Foreskin keratinocyte (primary cell): ENCODE measurements at places on chromosomes 13 and 19. TPM values are rescaled to one million over a fixed set of nuclear protein-coding genes. Genes with fewer than 3 reads are reported as not detected.

LYPD5 gene
- 2.3 and 4.0 TPM in 2 replicates for total RNA-seq

- DNase-seq: no peak
Measured at GRCh38 chr19:2416321-2417097, 10.9 kb downstream of the TIMM13 start.

SIGLEC12 gene
- total RNA-seq: not detected in 2 replicates

FFAR1 gene
- total RNA-seq: not detected in 2 replicates

DNA sequence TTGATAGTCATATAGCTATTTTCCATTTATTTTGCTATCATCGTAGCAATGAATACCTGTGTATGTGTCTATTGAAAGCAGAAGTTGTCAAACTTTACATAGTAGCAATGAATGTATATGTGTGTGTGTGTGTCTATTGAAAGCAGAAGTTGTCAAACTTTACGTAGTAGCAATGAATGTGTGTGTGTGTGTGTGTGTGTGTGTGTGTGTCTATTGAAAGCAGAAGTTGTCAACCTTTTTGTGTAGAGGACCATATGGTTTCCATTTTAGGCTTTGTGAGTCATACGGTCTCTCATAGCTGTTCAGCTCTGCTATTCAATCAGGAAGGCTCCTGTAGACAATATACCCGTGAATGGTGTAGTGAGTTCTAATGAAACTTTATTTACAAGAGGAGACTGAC lies 20.8 kb downstream of the NLRP4 start:
- no peak for DNase-seq

MAG gene
- not detected in 2 replicates for total RNA-seq
